ENCODE measurements at places on chromosomes 16 and 17. TPM values are rescaled to one million over a fixed set of nuclear protein-coding genes. Genes with fewer than 3 reads are reported as not detected.

GRCh38 chr16:9225527-9226316, 134.3 kb downstream of the HAPSTR1 start:
- no peak for DNase-seq

ASGR2 gene
- 0.62 TPM for total RNA-seq

- no peak for DNase-seq
Observed at GRCh38 chr17:43442711-43443110, 41.1 kb upstream of the DHX8 start.

DNA sequence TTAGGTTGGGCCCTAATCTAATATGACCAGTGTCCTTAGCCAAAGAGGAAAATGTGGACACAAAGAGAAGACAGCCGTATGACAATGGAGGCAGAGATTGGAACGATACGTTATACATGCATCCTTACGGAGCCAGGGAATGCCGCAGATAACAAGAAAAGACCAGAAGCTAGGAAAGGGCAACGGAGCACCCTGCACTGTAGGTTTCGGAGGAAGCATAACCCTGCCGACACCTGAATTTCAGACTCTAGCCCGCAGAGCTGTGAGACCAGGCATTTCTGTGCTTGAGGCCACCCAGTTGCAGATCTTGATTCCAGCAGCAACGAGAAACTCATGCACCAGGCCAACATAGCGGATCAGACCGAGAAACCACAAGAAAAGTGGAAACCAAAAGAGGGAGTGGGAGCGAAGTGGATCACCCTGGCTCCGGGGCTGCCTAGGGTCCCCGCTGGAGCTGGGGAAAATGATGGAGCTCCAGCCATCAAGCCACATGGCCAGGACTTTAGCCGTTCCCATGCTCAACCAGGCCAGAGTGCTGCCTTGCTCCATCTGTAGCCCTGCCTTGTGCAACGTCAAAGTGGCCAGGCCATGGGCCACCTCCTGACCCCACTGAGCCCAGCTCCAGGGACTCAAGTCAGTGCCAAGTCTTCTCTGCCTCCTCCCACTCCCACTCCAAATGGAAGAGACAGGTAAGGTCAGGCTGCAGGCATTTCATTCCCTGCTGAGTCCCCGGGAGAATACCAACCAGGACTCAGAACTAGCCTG, 51.7 kb upstream of the RPL38 start:
- DNase-seq: no peak

DNA sequence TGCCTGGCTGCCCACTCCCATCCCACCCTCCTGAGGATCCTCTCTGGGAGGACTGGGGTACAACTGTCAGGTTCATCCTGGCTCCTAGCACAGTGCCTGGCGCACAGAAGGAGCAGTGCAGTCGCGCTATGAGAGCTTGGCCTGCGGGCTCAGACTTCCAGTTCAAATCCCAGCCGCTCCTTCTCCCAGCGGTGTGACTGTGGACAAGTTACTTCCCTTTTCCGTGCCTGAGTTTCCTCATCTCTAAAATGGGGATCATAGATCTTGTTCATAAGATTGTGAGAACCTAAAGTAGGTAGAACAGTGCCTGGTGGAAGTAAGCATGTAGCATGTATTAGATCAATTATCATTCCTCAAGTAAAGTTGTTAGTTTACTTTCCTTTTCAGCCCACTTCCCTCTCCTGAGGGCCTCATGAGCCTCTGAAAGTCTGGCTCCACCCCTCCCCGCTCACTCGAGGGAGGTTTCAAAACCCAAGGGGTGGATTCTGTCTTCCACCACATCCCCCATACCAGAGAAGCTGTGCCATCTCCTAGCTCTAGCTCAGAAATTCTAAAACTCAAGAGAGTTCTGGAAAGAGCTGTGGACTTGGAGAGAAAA, 19.9 kb upstream of the COL1A1 start:
- no peak for DNase-seq

GRCh38 chr17:75681289-75681688, 14.2 kb downstream of the SAP30BP start:
- DNase-seq: no peak

DNA sequence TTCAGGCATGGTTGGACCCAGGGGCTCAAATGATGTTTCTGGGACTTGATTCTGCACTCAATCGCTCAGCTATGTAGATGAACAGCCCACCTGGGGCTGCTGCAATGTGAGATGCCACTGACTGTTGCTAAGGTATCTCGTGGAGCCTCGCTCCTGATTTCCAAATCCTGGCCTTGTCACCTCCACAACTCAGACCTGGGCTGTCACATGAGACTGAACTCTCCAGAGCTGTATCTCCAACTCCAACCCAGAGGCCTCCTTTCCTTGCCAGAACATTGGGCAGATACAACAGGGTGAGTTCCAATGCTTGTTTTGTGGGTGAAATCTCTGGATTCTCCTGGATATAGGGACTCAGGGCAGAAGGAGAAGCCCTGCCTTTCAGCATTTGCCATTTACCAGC, 79.5 kb downstream of the GNAO1 start:
- no peak for DNase-seq
